NCI-H69 (cell line): ENCODE measurements at places on chromosomes 1 and 21.

DNA sequence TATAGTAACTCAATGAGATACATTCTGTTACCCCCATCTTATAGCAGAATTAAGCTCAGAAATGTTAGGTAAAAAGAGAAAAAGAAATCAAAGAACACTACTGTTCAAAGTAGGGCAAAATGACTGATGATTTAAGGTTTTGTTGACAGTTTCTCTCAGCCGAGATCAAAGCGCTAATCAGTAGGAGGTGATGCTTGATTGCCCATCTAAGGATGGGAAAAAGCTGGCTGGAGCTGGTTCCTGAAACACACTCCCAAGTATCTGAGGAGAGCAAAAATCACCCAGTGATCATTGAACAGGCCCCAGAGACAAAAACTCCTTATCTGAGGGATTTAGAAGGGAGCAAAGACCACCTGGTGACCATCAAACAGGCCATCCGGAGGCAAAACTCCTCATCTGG is 64.5 kb upstream of the CSF1 start:
- DNase-seq, result peak; percentile 13

- no peak for DNase-seq
Measured at GRCh38 chr1:51792864-51793263, 85.7 kb downstream of the NRDC start.

GRCh38 chr1:203065191-203065590 is 20.6 kb downstream of the MYOG start:
- no peak for DNase-seq

GRCh38 chr1:200317236-200317635 is 92.6 kb downstream of the ZNF281 start:
- DNase-seq, result no peak

- no peak for DNase-seq
Measured at GRCh38 chr1:23126200-23126599, 42.5 kb downstream of the LUZP1 start.

DNA sequence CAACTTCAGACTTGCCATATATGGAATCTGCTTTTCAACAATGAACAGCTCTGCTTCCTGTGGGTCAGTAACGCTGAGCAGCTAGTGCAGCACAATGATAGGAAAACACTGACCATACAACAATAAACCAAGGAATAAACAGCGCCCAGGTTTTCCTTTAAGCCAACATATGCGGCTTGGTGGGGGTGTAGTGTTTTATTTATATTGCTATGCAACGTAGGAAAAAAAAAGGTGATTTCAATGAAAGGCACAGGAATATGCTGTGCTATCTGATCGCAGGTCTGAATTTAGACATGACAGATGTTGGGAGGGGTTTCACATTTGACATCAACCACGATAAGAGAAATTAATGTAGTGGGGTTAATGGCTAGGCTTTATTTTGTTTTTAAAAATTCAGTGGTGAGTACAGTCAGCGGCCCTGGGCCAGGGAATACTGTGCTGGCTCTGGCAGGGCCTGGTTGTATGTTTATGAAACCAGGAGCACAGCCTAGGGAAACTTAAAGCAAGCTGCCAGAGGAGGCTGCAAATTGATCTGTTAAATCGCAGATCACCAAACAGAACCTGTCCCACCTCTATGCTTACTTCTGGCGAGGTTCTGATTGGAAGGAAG is 4.3 kb downstream of the TSPAN2 start:
- DNase-seq, result no peak
